Activated T-helper 1 cell treated with anti-CD3 and anti-CD28 coated beads, Interleukin-2, amount 50 U/mL, for 16 hours (primary cell): ENCODE measurements at places on chromosomes 4 and X.

DNA sequence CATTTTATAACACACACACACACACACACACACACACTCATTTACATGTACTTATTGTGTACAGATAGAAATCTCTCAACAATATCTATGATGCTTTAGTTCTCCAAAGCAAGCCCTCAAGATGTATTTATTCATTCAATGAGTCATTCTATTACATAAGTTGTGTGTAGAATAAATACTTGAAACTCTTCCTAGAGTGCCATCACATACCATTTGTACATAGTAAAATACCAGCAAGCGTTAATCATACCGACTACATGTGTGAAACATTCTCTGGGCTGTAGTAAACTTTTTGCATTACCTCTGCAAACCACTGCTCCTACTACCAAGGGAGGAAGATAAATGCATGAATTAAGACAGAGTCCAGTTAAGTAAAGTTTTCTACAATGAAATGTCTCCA, 70.9 kb downstream of the EPHA5 start:
- DNase-seq, result no peak

- DNase-seq, result no peak
Observed at GRCh38 chr4:146638786-146639505, at the start of gene POU4F2. TSS of gene POU4F2 (plus strand) at chr4:146638893. CDS start at chr4:146639141, 248 bp downstream.

DNA sequence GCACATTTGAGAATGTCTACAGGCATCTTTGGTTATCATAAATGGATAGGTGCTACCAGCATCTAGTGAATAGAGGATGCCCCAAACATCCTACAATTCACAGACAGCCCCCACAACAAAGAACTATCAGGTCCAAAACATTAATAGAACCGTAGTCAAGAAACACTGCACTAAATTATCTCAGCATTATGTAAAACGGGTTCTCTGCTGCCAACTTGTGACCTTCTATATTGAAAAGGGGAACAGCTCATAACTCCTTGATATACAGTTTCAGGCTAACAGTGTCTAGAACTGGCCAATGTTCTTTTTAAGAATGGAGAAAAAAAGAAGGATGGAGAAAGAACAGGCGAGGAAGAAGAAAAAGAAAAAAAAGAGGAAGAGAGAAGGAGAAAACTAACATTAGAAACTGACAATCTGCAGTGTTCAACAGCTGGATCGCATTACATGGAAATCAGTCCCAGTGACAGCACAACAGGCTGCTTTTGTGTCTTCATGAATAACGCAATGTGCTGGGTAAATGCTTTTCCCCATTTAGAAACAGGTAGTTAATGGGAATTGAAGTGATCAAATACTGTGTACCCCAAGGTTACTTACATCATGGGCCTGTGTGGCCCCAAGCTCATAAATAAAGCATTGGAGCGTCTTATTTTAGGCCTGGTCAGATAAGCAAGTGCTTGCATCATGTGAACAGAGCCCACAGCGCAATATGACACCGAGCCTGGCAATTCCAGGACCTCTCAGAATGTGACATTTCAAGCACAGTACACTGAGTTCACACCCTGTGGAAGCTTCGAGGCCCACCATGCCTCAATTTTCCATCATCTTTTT, 339.5 kb downstream of the DHX15 start:
- no peak for DNase-seq

DNA sequence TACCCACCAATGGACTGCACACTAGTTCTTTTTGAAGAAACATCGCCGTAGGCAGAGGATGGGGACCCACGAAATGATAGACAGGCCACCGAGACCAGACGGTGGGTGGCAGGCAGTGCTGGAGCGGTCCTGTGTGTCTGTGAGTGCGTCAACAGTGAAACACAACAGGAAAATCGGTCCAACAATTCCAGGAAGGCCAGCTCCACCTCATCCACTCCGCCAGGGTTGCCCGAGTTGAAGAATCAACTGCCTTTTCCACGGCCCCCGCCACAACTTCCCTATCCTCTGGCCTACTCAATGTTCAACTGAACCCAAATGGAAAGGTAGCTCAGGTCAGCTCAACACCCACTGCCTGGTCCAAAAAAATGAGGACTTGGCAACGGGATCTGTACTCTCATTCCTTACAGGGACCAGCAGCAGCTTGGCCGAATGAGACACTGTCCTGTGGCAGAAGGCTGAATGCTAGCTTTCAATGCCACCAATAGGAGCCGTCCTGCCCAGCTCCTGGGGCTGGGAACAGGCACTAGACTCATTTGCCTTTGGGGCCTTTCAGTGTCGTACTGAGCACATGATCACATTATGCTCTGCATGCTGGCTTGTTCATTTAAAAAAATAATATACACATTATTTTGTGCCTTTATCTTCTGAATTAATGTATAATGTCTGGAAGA, 43.5 kb downstream of the MID1 start:
- no peak for DNase-seq
